Cardiac muscle cell (in vitro differentiated cells and primary cell): ENCODE measurements at places on chromosomes 4 and X.

- DNase-seq: no peak
Measured at GRCh38 chr4:23889391-23889790, 456 bp downstream of the PPARGC1A start.

DNA sequence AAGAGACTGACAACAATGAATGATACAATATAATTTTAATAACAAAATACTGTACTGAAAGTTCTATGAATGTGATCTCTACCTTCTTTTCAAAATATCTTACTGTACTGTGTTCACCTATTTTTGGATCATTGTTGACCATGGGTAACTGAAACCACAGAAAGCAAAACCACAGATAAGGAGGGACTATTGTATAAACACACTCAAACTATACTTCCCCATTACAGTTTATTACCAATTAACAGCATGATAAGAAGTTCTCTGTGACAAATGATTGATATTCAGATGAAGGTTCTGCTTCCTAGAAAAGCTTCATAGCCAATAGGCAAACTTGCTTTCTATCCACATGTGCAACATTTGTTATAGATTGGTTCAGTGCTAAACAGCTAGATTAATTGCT, 50.1 kb downstream of the GABRG1 start:
- no peak for DNase-seq

DNA sequence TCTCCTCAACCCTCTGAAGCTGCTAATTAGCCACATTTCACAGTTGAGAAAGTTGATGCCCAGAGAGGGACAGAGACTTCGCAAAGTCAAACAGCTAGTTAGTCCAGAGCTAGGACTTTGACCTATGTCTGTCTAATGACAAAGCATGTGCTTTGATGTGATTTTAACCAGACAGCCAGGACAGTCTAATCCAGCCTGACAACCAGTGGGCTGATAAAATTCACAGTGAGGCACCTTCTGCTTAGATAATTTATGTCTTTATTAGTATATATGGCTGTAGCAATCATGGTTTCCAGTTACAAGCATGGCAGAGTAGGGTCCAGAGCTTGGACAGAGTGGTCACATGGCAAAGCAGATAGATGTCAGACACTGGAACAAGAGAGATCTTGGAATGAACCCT, 133.6 kb upstream of the C1QTNF7 start:
- DNase-seq: no peak

GRCh38 chr4:105137121-105137875, 9.4 kb upstream of the TET2 start:
- no peak for DNase-seq

DNA sequence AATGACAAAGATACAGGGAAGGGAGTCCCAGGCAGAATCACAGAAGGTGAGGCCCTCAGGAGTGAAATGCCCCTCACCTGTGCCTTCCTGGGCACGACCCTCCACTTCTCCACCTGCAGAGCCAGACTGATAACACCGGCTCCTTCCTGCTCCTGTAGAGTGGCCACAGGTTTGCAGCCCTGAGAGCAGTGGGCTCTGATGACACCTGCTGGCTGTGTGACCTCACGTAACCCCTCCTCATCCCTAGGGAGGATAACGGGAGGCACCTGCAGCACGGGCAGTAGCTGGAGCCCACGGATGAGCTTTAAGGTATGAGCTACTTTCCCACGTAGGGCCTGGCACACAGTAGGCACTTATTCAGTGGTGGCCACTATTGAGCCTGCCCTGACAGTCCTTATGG, 25.5 kb upstream of the MAN2B2 start:
- DNase-seq: no peak

DNA sequence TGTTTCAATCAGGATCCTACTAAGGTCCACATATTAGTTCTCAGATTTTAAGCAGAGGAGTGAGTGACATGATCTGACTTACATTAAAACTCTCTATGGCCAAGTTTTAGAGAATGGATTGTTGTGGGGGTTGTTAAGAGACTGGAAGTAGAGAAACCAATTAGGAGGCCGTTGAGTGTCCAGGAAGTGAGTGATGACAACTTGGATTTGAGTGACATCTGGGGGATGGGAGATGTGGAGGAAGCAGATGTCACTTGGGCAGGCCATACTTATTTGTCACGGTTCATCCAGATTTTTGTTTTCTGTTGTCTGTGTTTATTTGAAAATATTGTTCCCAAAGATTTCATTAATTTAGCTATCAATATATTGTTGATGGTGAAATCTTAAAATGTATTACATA, 28.3 kb downstream of the ADD1 start:
- no peak for DNase-seq

DNA sequence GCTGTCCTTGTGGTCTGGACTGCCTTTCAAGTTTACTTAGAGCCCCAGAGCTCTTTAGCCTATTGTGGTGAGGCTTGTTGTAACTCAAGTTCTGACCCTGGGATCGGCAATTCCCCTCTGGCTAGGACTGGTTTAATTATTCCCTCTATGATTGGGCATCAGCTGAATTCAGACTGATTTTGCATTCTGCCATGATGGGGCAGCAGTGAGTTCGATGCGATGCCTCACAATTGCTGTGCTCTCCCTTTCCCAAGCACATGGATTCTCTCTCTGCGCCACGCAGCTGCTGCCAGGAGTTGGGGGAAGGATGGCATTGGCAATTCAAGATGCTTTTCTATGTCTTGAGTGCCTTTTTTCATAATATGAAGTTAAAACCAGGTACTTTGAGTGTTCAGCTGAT, 327.8 kb upstream of the CXorf51B start:
- DNase-seq: no peak
